ENCODE measurements at places on chromosomes 3 and 15.

DNA sequence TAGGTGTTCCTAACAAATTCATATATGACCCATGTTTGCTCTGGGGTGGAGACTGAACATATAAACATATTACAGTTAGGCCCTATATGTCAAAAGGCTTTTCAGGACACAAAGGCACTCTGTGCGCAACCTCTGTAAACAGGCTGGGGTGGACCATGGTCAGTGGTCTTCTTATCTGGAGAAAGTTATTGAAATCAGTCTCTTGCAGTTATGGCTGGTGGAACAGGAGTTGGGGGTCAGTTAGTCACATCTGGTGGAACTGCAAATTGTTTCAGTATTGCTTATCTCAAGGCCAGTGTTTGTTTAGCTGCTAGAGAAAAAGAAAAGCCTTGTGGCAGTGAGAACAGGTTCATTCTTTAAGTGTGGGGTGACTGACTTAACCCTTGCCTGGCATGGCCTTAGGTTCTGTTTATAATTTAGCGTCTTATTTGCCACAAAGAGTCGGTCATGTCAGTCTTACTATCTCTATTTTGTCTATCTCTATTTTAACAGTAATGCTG, 5.9 kb upstream of the GP9 start:
- no peak for DNase-seq

DNA sequence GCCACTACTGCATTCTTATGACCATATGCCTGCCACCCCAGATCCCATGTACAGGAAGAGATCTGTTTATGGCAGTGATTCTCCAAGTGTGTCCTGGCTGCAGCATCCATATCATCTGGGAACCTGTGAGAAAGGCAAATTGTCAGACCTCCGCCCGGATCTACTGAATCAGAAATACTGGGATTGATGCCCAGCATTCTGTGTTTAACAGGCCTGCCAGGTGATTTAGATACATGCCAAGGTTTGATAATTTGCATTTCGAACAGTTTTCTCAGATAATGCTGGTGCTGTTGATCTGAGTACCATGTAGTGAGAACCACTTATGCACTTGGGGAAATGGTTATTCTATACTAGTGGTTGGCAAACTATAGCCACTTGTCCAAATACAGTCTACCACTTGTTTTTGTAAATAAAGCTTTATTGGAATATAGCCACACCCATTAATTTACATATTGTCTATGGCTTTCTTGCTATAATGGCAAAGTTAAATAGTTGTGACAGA, 165.4 kb downstream of the SSR3 start:
- DNase-seq = no peak

- DNase-seq = no peak
Measured at GRCh38 chr3:39587113-39587512, 119.6 kb downstream of the MOBP start.

DNA sequence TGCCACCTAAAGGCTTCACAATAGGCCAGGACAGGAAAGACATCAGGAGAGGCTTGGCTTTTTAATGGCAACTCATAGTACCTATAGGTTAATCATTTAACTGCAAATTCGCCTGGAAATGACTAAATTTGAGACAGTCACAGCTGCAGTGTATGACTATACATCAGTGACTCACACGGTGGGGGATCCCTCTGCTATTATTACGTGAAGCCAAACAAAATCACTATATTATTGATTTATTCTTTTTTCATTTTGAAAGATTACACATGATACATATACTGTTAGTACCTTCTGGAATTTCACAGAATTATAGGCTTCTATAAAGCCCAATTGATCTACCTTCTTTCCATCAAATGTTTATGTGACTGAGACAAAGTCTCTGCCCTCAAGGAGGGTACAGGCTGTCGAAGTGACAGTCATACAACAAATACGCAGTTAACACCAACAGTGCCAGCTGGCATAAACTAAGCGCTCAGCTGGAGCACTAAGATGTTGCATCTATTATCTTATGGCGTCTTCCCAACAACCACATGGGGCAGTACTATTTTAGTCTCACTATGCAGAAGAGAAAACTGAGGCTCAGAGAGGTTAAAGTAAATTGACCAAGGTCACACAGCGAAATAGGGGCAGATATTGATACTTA, 82.0 kb upstream of the LMOD3 start:
- peak; percentile 11 for DNase-seq

GRCh38 chr15:44790656-44791055, 54.3 kb downstream of the TRIM69 start:
- DNase-seq = no peak

DNA sequence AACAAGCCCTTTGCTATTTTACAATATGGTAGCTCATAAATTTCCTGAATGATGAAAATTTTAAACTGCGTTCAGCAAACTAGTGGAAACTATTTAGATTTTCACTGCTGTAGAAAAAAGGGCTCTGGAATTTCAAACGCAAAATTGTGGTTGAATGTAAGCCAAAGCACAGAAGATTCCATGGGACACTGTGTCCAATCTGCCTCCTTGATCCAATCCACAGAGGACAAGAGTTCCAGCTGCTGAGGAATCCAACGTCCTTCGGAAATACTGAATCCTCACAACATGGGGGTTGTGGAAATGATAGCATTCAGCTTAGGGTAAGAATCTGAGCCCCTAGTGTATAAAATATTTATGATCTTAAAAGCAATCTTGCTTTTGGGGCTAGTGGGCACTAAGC, 161.0 kb downstream of the PLD1 start:
- no peak for DNase-seq

DNA sequence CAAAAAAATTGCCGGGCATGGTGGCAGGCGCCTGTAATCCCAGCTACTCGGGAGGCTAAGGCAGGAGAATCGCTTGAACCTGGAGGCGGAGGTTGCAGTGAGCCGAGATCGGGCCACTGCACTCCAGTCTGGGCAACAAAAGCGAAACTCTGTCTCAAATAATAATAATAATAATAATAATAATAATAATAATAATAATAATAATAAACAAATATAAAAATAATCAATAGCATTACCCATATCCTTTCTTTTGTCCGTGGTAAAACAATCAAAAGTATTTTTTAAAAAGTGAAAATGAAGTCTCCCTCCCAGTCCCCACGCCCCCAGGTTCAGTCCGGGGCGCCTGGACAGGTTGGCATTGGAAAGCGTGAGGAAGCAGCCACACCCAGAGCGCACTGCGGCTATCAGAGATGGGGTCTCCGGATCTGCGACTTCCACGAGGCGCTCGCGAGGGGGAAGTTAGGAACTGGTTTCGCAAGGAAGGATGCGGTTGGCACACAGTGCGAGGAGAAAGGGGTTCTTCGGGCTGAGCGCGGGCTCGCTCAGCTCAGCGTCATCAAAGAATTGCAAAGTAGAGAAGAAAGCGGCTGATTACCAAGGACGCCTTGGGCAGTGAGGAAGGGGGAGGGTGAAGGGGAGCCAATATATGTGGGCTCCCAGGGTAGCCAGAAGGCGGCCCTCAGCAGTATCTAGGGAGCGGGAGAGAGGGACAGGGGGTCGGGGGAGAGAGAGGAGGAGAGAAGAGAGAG, 69.5 kb upstream of the EPHB3 start:
- no peak for DNase-seq

GRCh38 chr15:42329161-42329560, 30.1 kb upstream of the CAPN3 start:
- DNase-seq = no peak

DNA sequence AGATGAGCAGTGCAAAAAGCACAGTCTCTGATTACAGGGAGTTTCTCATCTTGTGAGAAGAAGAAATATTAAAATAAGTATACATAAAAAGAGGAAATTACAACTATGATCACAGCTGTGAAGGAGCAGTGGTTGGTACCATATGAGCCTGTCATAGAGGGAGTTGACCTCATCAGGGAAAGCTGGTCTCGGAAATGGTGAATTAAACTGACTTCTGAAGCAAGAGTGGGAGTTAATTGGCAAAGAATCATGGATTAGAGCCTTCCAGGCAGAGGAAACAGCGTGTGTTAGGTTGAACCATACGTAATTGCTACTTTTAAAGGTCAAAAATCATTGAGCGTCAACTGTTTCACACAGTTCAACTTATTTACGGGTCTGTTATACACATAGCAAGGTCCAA, 539.1 kb downstream of the EDEM1 start:
- DNase-seq = no peak

DNA sequence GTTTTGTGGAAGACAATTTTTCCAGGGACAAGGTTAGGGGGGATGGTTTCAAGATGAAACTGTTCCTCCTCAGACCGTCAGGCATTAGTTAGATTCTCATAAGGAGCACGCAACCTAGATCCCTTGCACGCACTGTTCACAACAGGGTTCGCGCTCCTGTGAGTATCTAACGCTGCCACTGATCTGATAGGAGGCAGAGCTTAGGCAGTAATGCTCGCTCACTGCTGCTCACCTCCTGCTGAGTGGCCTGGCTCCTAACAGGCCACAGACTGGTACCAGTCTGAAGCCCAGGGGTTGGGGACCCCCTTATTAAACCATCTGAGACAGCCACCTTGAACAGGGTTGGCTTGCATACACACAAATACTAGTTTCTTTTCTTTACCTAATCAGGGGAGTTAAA, 13.5 kb upstream of the IMPG2 start:
- no peak for DNase-seq

DNA sequence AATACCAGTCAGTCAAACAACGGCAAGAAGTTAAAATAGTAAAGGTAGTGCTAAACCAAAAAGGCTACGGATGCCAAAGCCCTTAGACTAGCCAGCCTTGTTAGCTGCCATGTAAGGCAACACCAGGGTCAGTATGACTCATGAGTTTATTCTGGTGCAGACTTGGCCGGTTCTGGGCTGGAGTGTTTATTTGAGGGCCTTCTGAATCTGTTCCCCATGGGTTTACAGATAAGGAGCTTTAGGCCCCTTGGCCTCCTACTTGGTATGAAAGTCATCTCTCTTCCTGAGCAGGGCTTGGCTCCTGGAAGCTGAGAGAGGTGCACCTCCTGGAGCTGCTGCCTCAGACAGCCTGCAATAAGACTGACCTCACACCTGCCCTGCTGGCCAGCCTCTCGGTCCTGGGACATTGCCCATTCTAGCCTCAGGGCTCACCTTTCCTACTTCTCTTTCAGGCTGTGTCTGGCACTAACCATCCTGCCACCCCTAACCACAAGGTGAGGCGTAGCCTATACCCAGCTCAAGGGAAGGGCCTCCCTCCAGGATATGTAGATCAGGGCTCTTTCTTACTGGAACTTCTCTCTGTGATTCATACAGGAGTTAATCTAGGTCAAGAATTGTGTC, 10.4 kb upstream of the RTP1 start:
- peak; percentile 62 for DNase-seq

DNA sequence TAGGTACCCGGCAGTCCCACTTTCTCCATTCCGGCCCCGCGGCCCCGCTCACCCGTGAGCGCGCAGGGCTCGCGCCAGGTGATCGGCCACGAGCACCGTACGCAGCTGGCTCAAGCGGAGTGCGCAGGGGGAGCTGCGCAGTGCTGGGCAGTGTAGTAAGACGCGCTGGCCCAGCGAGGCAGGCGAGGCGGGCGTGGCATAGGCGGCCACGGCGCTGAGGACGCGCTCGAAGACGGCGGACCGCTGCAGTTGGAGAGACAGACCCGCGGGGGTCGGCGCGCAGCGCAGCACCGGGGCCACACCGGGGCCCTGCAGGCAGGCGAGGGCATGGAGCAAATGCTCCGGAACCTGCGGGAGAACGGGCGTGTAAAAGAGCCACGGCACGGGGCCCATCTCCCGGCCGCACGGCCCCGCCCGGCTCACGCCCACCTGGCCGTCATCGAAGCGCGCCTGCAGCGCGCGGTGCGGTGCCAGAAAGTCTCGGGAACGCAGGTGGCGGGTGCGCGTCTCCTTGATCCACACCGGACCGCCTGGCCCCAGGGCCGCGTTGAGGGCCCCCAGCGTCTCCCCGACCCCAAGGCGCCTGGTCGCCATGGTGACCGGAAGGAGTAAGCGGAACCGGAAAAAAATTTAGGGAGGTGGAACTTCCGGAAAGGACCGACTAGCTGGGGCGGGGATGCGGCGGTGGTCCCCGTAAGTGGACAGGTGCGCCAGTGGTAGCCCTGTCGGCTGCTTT, at the start of gene DALRD3:
TSS of gene DALRD3 (minus strand) at position 610 of the 736 bp plus-strand sequence. CDS start at position 594, 16 bp downstream.
- peak; percentile 85 for DNase-seq

DNA sequence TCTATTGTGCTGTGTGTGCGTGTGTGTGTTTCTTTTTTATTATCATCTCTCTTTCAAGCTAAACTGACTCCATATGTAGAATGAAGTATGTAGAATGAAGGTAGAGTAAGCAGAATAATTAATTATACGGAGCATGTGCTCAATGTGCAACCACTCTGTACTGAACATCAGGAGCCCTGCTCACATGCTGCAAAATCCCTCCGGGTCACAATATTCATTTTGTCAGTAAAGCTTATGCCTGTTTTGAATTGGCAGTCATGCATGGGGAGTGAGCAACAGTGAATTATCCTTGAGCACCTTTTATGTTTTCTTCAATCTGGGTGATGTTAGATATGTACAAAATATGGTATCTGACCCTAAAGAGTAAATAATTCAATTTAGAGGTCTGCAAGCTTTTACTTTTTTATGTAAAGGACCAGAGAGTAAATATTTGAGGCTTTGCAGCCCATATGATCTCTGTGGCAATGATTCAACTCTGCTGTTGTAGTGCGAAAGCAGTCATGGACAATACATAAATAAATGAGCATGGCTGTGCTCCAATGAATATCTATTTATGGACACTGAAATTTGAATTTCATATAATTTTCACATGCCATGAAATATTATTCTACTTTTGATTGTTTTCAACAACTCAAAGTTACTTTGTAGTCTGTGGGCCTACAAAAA, 199.9 kb downstream of the VGLL3 start:
- no peak for DNase-seq

GRCh38 chr3:50687127-50687751, 12.5 kb downstream of the DOCK3 start:
- DNase-seq = no peak

Data from foreskin fibroblast (primary cell).